ENCODE measurements at places on chromosomes 12 and 14.

DNA sequence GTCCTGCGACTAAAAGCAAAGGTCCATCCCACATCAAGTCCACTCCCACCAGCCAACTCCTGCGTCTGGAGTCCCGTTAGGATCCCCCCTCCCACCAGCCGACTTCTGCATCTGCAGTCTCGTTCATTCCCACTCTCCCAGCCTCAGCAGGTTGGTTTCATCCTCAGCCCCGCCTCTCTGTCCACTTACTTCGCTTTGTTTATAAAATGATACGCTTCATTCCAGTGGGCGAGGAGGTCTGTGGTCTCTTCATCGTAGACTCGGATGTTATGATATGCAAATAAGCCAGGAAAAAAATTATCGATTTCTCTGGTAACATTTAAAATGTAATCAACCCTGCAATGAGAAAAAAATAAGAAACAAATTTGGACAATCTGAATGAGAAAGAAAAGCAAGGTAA is 56.8 kb downstream of the SSH1 start:
- H3K4me3 ChIP-seq = no peak overlapping the region
- H3K36me3 ChIP-seq = peaks cover 5% of the 10 kb centered on the region
- H3K27ac ChIP-seq = no peak overlapping the region
- H3K4me1 ChIP-seq = peaks cover 5% of the 10 kb centered on the region
- no peaks in the 10 kb centered on the region for H3K27me3 ChIP-seq

- no peak for DNase-seq
- no peaks in the 10 kb centered on the region for H3K27me3 ChIP-seq
- H3K36me3 ChIP-seq = no peaks in the 10 kb centered on the region
- no peaks in the 10 kb centered on the region for H3K4me1 ChIP-seq
- no peak overlapping the region for H3K4me3 ChIP-seq
Measured at GRCh38 chr12:131499864-131500190, 211.1 kb upstream of the SFSWAP start.

DNA sequence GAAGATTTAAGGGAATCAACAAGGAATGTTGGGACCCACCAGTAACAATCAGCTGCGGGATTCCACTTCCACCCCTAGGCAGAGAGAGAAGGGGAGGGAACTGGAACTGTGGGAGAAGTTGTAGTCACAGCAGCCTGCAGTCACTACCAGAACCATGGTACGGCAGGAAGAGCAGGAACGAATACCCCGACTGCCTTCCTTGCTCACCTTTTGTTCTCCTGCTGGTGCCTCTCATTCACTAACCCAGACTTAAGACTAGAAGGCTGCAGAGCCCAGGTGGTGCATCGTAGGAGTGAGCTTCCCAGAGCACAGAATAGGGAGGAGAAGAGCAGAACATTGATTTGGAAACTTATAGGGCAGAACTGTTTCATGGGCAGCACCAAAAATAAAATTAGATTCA is 154.2 kb downstream of the DYRK2 start:
- no peak overlapping the region for H3K27ac ChIP-seq
- no peaks in the 10 kb centered on the region for H3K27me3 ChIP-seq
- DNase-seq = no peak
- peaks cover 21% of the 10 kb centered on the region for H3K4me1 ChIP-seq
- H3K4me3 ChIP-seq = no peak overlapping the region

DNA sequence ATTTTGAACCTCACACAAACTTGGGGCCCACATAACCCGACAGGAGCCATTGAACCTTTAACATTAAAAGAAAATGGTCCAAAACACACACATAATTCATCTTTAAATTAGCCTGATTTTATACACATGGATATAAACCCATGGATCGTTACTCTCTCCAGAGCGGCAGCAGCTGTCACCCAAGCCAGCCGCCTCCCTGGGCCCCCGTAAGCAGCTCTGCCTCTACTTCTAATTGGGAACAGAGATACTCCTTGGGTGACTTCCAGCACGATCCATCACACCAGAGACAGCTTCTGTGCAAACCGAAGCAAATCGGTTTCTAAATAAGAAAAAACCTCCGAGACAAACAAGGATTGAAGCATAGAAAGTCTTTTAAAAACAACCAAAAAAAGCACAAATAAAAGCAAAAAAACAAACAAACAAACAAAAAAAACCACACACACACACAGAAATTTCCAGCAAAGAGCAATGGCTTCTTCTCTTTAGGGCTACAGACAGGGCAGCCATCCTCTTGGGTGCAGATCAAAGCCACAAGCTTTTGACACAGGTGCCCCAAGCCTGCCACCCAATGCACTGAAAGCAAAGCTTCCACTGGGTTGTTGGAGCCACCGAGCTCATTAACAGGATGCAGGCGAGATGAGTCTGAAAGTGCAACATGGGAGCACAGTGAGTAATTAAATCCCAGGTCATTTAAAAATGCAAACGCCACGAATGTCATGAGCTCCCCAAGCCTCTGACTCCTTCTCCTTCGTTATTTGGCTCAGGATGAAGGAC is 156.9 kb downstream of the DPF3 start:
- DNase-seq = no peak
- H3K4me3 ChIP-seq = no peak overlapping the region
- H3K27me3 ChIP-seq = no peaks in the 10 kb centered on the region

DNA sequence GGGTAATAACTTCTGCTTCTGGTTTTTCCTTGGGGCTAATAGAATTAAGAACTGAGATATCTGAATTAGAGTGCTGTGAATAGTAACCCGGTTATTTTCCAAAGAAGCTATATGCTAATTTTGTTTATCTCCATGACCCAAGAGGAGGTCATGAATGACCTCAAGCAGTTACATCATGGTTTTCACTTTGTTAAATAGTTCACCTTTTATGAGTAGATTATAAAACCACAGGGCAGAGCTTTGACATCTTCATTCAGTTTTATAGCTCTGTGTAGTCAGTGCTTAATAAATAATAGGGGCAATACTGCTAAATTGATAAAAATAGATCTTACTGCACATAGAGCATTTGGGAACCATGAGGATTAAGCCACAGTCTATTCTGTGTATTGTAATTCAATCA is 462.2 kb downstream of the LRIG3 start:
- no peaks in the 10 kb centered on the region for H3K4me1 ChIP-seq
- no peak overlapping the region for H3K4me3 ChIP-seq
- H3K27me3 ChIP-seq = no peaks in the 10 kb centered on the region
- no peaks in the 10 kb centered on the region for H3K36me3 ChIP-seq

DNA sequence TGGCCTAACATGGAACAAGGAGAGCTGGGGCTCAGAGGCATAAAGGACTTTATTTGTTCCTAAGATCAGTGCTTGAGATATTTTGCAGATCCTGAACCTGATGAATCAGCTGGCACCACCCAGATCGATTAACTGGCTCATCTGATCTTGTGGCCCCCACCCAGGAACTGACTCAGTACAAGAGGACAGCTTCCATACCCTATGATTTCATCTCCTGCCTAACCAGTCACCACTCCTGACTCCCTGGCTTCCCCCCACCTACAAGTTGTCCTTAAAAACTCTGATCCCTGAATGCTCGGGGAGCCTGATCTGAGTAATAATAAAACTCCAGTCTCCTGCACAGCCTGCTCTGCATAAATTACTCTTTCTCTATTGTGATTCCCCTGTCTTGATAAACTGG is 5.1 kb downstream of the C12orf56 start:
- H3K36me3 ChIP-seq = no peaks in the 10 kb centered on the region
- H3K27me3 ChIP-seq = no peaks in the 10 kb centered on the region
- H3K4me1 ChIP-seq = no peaks in the 10 kb centered on the region

DNA sequence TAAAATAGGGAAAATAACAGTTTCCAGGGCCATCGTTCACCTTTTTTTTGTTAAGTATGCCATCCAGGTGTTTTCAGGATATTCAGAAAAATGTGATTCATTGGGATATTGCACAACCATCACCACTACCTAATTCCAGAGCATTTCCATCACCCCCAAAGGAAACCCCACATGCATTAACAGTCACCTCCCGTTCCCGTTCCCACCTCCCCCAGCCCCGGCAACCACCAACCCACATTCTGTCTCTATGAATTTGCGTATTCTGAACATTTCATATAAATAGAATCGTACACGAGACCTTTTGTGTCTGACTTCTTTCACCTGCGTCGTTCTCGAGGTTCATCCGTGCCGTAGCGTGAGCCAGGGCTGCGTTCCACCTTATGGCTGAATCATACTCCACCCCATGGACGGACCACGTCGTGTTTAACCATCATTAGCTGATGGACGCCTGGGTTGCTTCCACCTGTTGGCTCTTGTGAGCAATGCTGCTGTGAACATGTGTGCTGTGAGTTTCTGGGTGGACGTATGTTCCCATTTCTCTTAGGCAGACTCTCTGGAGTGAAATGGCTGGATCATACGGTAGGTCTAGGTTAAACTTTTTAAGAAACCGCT is 51.0 kb upstream of the NCOR2 start:
- H3K4me3 ChIP-seq = no peak overlapping the region
- H3K4me1 ChIP-seq = no peaks in the 10 kb centered on the region
- no peaks in the 10 kb centered on the region for H3K36me3 ChIP-seq
- H3K27ac ChIP-seq = no peak overlapping the region
- no peaks in the 10 kb centered on the region for H3K27me3 ChIP-seq
- DNase-seq = no peak

DNA sequence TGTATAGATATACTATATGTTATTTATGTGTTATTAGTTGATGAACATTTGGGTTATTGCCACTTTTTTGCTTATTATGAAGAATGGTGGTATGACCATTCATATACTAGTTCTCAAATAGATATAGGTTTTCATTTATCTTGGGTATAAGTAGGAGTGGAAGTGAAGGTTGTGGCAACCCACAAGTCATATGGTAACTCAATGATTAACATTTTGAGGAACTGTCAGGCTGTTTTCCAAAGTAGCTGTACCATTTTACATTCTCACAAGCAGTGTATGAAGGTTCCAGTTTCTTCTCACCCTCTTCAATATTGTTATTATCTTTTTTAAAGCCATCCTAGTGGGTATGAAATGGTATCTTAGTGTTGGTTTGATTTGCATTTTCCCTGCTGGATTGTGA is 19.0 kb upstream of the MSRB3 start:
- no peak for DNase-seq
- H3K4me1 ChIP-seq = no peaks in the 10 kb centered on the region
- H3K36me3 ChIP-seq = no peaks in the 10 kb centered on the region
- no peak overlapping the region for H3K4me3 ChIP-seq

- no peak overlapping the region for H3K27ac ChIP-seq
- H3K4me1 ChIP-seq = no peaks in the 10 kb centered on the region
- H3K36me3 ChIP-seq = no peaks in the 10 kb centered on the region
- no peaks in the 10 kb centered on the region for H3K27me3 ChIP-seq
Measured at GRCh38 chr14:99173086-99173485, 98.9 kb downstream of the BCL11B start.

GRCh38 chr14:38409071-38409705 is 153.3 kb upstream of the CLEC14A start:
- no peak overlapping the region for H3K27ac ChIP-seq
- no peak for DNase-seq
- H3K4me3 ChIP-seq = no peak overlapping the region
- no peaks in the 10 kb centered on the region for H3K27me3 ChIP-seq
- no peaks in the 10 kb centered on the region for H3K36me3 ChIP-seq

GRCh38 chr14:101963656-101964296 is 597 bp upstream of the DYNC1H1 start:
- no peaks in the 10 kb centered on the region for H3K36me3 ChIP-seq
- no peaks in the 10 kb centered on the region for H3K4me1 ChIP-seq
- no peaks in the 10 kb centered on the region for H3K27me3 ChIP-seq
- DNase-seq = no peak
- no peak overlapping the region for H3K4me3 ChIP-seq

- H3K4me3 ChIP-seq = no peak overlapping the region
- H3K36me3 ChIP-seq = no peaks in the 10 kb centered on the region
- H3K27me3 ChIP-seq = no peaks in the 10 kb centered on the region
- H3K27ac ChIP-seq = no peak overlapping the region
Measured at GRCh38 chr14:103502877-103503276, 19.8 kb downstream of the CKB start.

GRCh38 chr12:15278816-15279658 is 43.3 kb upstream of the PTPRO start:
- peak; percentile 90 for DNase-seq
- no peaks in the 10 kb centered on the region for H3K27me3 ChIP-seq
- H3K4me1 ChIP-seq = peaks cover 25% of the 10 kb centered on the region
- peak overlapping the region; percentile 3 for H3K27ac ChIP-seq
- H3K36me3 ChIP-seq = no peaks in the 10 kb centered on the region

DNA sequence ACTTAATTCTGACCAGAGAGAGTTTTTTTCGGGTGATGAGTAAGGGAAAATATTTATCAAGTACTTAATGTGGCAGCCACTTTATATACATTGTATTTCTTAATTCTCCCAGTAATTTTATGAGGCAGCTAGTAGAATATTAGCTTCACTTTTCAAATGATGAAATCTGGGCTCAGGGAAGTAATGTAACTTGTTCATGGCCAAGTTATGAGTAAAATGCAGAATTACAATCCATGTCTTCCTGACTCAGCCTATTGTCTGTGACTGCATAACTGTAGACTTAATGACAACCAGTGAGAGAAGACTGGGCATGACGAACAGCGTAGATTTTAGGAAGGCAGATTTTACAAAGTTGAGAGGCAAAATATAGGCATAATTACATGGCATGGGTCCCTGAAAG is 106.7 kb upstream of the MIS18BP1 start:
- no peaks in the 10 kb centered on the region for H3K27me3 ChIP-seq
- no peaks in the 10 kb centered on the region for H3K36me3 ChIP-seq
- no peak overlapping the region for H3K4me3 ChIP-seq
- no peaks in the 10 kb centered on the region for H3K4me1 ChIP-seq

GRCh38 chr12:19482036-19482435 is 42.7 kb downstream of the AEBP2 start:
- H3K4me1 ChIP-seq = no peaks in the 10 kb centered on the region
- H3K4me3 ChIP-seq = no peak overlapping the region
- H3K36me3 ChIP-seq = no peaks in the 10 kb centered on the region
- DNase-seq = no peak
- H3K27me3 ChIP-seq = no peaks in the 10 kb centered on the region

DNA sequence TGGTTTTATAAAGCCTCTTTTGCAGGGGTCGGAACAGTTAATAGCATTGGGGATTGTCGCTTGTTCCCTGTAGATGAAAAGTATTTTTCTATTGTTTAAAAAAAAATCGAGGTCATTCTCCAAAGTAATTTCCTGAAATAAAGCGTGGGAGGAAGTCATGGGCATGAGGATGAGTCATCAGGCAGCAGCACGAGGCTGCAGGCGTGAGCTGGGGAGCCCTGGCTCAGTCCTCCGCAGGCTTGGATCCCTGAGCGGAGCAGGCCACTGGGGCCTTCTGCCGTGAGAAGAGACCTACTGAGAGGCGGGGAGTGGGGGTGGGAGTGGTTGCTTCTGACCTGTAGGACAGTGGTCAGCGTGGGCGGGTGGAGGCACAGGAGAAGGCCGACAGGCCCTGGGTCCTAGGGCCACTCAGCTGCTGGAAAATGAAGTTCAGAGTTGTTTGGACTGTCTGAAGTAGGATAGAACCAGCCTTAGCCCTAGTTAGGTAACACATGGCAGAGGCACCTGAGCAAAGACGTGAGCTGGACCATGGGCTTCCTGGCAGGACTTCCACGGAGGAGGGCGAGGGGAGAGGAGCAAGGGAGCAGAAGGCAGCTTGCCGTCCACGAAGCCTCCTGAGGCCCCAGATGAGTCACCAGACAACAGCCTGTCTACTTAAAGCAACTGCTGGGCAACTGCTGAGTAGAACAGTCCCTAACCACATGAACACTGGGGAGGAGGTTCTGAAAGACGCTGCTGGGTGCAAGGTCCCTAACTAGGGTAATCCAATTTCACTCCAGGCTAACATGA is 21.1 kb upstream of the LGALS3 start:
- no peaks in the 10 kb centered on the region for H3K36me3 ChIP-seq
- peaks cover 17% of the 10 kb centered on the region for H3K4me1 ChIP-seq
- no peak for DNase-seq
- H3K27me3 ChIP-seq = no peaks in the 10 kb centered on the region

- H3K4me3 ChIP-seq = peak overlapping the region; percentile 63
- no peaks in the 10 kb centered on the region for H3K36me3 ChIP-seq
- no peak for DNase-seq
Measured at GRCh38 chr14:23319746-23320583, 1.3 kb upstream of the PABPN1 start.

GRCh38 chr12:16593546-16593945 is 12.4 kb downstream of the LMO3 start:
- no peak overlapping the region for H3K4me3 ChIP-seq
- no peaks in the 10 kb centered on the region for H3K27me3 ChIP-seq
- no peaks in the 10 kb centered on the region for H3K4me1 ChIP-seq
- no peak overlapping the region for H3K27ac ChIP-seq

Measured in MM.1S (cell line).